Fibroblast of the aortic adventitia (primary cell): ENCODE measurements at places on chromosomes 7 and 10.
A peak's percentile ranks its signal among the peaks of the same experiment; 100 is the strongest.

- DNase-seq, result peak; percentile 51
Measured at GRCh38 chr7:128705891-128706333, 33.2 kb upstream of the CALU start.

DNA sequence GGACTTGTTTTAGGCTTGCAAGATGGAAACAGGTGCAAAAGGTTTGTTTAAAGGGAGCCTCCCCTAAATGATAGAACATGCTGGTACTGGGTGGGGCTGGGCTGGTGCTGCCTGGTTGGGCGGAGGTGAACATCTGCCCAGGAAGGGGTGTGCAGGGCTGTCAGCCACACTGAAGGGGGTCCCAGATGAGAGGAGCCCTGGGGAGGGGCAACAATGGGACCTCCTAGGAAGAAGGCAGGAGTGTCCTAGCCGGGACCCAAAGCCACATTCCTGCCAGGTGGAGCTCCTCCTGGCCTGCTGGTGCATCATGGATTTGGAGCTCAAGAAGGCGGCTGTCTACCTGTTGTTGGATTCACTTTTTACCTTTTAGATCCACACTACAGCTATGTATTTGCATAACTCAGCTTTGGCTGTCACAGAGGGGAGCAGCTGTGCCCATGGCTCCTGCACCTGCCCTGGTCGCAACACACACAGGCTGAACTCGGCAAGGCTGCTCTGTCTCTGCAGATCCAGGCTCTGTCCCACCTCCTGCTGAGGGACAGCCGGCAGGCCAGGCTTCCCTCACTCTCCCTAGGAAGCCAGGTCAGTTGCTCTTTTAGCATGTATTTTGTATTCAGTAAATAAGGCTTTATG lies 59.9 kb downstream of the ADARB2 start:
- DNase-seq, result no peak

DNA sequence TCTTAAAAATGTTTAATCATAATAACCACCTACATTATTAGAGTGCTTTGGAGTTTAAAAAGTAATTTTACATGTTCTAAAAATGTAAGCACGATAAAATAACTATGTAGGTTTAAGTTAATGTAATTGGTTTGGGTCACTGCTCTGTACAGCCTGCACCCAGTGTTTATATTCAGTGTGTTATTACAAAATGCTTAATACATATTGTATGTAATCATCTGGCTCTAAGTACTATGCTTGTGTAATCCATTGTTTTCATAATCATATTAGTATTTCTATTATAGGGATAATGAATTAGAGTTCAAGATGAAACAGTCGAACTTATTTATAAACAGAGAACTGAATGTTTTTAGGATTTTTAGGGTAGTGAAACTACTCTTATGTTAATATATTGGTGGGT lies 13.1 kb downstream of the RPA3 start:
- no peak for DNase-seq

GRCh38 chr7:117793976-117794375 lies 79.3 kb downstream of the CTTNBP2 start:
- no peak for DNase-seq

DNA sequence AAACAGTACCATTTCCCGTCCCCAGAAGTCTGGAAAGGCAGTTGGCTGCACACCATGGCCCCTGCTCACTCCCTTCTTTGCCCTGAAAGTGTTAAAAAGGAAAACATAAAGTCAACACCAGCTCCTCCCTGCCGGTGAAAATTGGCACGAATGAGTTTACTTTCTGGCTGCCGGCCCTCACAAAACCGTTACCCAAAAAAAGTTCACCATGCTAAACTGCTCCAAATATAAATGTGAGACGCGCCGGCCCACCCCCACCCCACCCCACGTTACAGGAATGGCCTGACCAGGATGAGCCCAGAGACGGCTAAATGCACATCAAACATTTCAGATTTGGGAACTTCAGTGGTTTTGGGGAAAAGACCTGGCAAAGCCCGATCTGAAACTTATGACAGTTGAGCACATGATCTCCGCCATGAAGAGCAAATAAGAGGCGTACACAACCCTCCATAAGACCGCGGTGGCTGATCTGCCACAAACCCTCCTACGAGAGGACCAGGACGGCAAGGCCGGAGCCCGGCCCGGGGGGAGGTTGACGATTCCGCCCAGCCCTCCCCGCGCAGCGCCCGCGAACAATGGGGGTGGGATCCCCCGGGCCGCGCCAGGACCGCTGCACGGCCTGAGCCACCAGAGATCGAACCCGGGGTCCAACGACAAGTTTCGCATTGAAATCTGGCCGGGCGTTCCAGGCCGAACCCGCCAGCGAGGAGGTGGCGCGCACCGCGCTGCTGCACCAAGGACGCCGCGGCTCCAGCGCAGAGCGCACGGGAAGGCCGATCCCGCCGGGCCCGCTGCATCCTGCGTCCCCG lies 952 bp downstream of the DIP2C start:
- peak; percentile 54 for DNase-seq

DNA sequence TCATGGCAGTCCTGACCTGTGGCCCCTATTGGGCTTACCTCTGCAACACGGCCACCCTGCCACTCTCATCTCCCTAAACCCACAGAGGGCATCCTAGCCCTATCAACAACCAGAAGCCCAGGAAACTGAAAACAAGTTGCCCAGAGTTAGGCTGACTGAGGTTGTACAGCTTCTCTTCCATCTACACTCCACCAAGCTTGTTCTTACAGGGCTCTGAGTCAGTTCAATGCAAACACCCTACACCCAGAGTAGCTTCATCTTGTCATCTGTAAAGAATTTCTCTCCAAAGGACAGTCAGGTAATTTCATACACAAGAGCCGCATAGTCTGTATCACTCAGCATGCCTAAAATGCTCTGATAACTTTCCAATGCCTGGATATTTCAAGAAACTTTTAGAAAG lies 175.4 kb downstream of the ARID5B start:
- DNase-seq, result peak; percentile 83

- DNase-seq, result no peak
Measured at GRCh38 chr10:5573968-5574641, 49.3 kb downstream of the CALML3 start.

DNA sequence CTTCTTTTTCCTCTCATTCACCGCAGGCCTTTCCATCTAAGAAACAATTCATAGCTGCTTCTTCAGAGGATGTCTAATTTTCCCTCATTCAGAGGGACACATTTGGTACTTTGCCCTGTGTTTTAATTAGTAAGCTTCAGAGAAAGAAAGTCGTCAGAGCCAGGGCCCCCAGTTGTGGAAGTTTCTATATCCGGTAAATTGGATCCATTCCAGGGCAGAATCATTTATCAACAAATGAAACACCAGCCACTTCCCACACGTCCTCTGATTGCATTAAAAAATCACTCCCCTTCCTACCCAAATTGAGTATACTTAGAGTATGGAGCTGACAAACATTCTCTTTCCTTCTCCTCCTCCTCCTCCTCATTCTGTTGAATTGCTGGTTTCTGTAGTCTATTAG lies 205.8 kb upstream of the HDAC9 start:
- DNase-seq, result no peak

DNA sequence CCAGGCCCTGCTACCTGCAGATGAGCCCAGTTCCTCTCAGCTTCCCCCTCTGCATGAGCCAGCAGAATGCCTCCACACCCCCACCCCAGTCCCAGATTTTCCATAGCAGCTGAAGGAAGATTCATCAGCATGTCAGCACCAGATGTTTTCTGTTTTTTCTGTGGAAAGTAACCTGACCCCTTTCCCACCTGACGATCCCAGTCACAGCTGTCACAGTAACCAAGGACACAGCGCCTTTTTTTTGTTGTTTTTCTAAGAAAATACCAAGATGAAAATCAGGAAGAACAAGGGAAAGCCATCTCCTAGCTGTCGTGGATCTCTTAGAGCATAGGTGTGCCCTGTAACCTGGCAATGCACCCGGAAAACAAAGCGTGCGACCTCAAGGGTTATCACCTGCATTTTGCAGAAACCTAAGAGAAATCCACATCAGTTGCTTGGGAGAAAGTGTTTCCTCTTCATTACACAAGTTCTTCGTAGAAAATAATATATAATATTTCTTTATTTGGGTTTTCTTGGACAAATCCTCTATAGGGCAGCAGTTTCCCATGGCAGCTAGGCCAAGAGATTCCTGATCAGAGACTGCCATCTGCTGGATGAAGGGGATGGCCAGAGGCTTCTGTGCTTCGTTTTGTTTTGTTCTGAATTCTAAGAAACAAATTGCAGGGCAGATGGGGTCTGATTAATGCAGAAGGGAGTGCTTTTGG lies 401.9 kb downstream of the TNS3 start:
- peak; percentile 77 for DNase-seq

DNA sequence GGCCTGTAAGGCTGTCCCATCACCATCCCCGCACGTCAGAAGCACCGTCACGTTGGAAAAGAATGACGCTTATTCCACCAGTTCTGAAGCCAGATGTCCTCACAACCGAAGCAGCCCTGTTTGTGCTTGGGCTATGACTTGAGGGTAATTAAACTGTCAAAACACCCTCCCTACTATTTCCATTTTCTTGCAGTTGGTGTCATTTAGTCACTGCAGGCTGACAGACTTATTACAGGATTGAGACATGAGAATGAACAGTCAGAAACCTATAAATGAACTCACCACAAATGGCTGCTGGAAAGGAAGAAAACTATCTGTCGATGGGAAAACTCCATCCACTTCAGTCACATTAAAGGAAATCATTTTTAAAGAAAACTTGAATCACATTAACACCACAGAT lies 85.3 kb downstream of the VOPP1 start:
- no peak for DNase-seq

DNA sequence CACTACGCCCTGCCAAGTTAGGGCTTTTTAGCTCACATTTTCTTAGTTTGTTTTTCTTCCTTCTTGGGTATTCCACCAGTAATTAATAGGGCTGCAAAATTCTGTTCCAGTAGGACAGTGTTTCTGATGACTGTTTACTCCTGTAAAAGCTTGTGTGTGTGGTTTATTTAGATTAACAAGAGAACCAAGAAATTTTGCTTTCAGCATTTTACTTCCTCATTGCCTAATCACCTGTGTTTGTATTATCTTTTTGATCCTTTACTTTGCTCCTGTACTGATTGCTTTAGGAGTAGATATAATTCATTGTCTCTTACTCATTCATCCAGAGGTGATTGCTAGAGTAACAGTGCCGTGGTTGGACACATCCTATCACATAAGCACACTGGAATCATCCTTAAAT lies 27.7 kb downstream of the TDRD1 start:
- DNase-seq, result no peak
